ENCODE measurements at places on chromosomes 3 and 15.

DNA sequence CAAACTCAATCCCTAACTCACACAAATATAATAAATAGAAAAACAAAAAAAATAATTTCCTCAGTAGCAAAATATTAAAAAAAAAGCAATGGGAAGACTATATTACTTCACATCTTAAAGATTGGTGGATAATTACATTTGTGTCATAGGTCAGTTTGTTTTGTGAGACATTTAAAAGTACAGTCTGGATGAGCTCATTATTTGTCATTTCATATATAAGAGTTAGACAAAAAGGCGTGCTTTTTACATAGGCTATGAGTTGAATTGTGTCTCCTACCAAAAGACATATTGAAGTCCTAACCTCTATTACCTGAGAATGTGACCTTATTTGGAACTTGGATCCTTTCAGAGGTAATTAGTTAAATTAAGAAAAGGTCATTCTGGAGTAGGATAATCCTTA lies 710.1 kb upstream of the CBLB start:
- no peak for DNase-seq

- DNase-seq = no peak
Measured at GRCh38 chr15:38691965-38692788, 127.6 kb upstream of the RASGRP1 start.

- no peak for DNase-seq
Measured at GRCh38 chr3:187618722-187619121, 51.5 kb downstream of the SST start.

- no peak for DNase-seq
Measured at GRCh38 chr3:59081071-59081470, 31.2 kb upstream of the CFAP20DC start.

DNA sequence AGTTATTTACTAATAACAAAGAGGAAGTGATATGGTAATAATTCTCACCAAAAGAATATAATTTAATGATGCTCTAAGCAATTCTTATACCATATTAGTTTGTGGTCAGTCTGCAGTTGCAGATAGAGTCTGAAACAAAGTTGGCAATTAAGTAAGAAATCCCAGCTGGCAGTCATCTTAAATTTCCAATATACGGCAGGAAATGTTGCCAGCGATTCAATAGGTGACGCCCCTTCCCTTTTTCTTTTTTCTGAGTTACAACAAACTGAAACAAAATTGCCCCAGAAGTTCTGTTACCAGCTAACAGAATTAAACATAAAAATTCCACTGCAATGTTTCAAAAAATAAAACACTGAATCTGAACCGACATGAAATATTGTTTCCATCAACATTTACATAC lies 26.7 kb downstream of the LRRFIP2 start:
- DNase-seq = no peak

GRCh38 chr3:27914199-27914598 lies 192.1 kb upstream of the EOMES start:
- peak; percentile 14 for DNase-seq

GRCh38 chr3:133692759-133693158 lies 31.0 kb upstream of the TOPBP1 start:
- no peak for DNase-seq

GRCh38 chr3:182309120-182309519 lies 484.2 kb upstream of the ATP11B start:
- DNase-seq = no peak

GRCh38 chr3:52525680-52526561 lies 7.7 kb downstream of the NT5DC2 start:
- DNase-seq = no peak

DNA sequence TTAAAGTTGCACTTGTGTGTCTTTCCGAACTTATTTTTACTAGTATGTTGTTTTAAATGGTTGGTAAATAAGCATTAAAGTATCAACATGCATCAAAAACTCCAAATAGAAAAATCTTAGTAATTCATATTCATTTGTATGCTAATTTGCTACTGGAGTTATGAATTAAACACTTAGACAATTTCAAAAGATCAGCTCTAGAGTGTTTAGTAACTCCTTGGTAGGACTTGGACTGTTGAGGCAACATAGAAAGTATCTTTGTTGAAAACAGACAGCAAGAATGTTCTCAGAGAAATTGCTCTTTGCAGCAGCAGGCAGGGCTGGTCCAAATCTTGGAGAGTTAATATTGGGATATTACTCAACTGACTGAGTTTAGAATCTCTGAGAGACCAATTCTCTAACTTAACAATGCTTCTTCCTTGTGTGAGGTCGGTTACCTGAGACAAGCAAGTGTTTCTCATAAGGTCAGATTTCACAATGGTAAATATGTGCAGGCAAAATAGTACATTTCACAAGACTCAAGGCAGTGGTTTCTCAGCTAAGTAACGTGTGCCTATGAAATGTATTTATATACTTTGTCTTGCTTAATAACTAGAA lies 147.8 kb upstream of the IL12A start:
- no peak for DNase-seq

All from natural killer cell (primary cell).